ENCODE measurements at places on chromosomes 4 and X. TPM values are rescaled to one million over a fixed set of nuclear protein-coding genes. Genes with fewer than 3 reads are reported as not detected.

The AMER1 gene
- 2.4 TPM for total RNA-seq

The TMPRSS11B gene
- total RNA-seq: not detected

The CYSLTR1 gene
- 2.1 TPM for total RNA-seq

The SYNPO2 gene
- not detected for total RNA-seq

The MSX1 gene
- not detected for total RNA-seq

The GPR173 gene
- total RNA-seq: not detected

The RGN gene
- not detected for total RNA-seq

The ANOS1 gene
- not detected for total RNA-seq

The PWWP3B gene
- total RNA-seq: not detected

The NWD2 gene
- total RNA-seq: not detected

- H3K4me1 ChIP-seq: peaks cover 40% of the 10 kb centered on the region
Measured at GRCh38 chr4:25842229-25842845, 20.5 kb downstream of the SEL1L3 start.

- peaks cover 4% of the 10 kb centered on the region for H3K27me3 ChIP-seq
- no peak overlapping the region for H3K4me3 ChIP-seq
- H3K36me3 ChIP-seq: no peaks in the 10 kb centered on the region
- no peak overlapping the region for H3K27ac ChIP-seq
Measured at GRCh38 chrX:36861601-36862000, 146.6 kb upstream of the FAM47C start.

GRCh38 chr4:26992657-26993361 is 132.2 kb downstream of the STIM2 start:
- peaks cover 11% of the 10 kb centered on the region for H3K36me3 ChIP-seq
- peak; percentile 47 for DNase-seq
- H3K27ac ChIP-seq: no peak overlapping the region
- H3K4me1 ChIP-seq: peaks cover 26% of the 10 kb centered on the region
- H3K27me3 ChIP-seq: no peaks in the 10 kb centered on the region
- no peak overlapping the region for H3K4me3 ChIP-seq

- peak; percentile 42 for DNase-seq
- no peaks in the 10 kb centered on the region for H3K27me3 ChIP-seq
Measured at GRCh38 chr4:77072195-77072753, 3.5 kb downstream of the CCNI start.

GRCh38 chr4:182346675-182347375 is 103.6 kb downstream of the TENM3 start:
- no peaks in the 10 kb centered on the region for H3K4me1 ChIP-seq
- DNase-seq: no peak
- H3K27me3 ChIP-seq: peaks cover 23% of the 10 kb centered on the region
- no peak overlapping the region for H3K4me3 ChIP-seq

- H3K27me3 ChIP-seq: no peaks in the 10 kb centered on the region
- H3K36me3 ChIP-seq: no peaks in the 10 kb centered on the region
- no peak overlapping the region for H3K27ac ChIP-seq
- DNase-seq: no peak
- no peaks in the 10 kb centered on the region for H3K4me1 ChIP-seq
- no peak overlapping the region for H3K4me3 ChIP-seq
Measured at GRCh38 chrX:119071381-119071780, 1.4 kb upstream of the CT47C1 start.

DNA sequence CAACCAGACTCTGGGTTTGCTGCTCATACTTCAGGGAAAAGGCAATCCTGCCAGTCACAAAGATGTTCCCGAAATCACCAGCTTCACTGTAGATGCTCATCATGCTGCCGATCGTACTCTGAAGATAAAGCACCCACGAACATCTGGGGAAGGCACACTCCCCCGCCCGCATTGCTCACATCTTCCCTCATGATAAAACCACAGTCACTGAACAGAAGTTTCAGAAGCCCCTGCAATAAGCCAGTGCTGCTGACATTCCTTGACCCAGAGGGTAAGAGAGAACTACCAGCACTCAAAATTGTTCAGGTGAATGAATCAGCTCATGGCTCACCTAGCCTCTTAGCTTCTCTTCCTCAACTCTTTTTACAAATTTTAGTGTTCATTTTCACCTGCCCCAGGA is 43.1 kb downstream of the SRPX2 start:
- DNase-seq: peak; percentile 10
- no peak overlapping the region for H3K4me3 ChIP-seq
- no peak overlapping the region for H3K27ac ChIP-seq
- peaks cover 16% of the 10 kb centered on the region for H3K4me1 ChIP-seq

- H3K27ac ChIP-seq: no peak overlapping the region
- H3K4me3 ChIP-seq: no peak overlapping the region
- H3K4me1 ChIP-seq: peaks cover 28% of the 10 kb centered on the region
- no peaks in the 10 kb centered on the region for H3K27me3 ChIP-seq
- no peaks in the 10 kb centered on the region for H3K36me3 ChIP-seq
- DNase-seq: peak; percentile 8
Measured at GRCh38 chrX:66200050-66200664, 36.1 kb downstream of the HEPH start.

DNA sequence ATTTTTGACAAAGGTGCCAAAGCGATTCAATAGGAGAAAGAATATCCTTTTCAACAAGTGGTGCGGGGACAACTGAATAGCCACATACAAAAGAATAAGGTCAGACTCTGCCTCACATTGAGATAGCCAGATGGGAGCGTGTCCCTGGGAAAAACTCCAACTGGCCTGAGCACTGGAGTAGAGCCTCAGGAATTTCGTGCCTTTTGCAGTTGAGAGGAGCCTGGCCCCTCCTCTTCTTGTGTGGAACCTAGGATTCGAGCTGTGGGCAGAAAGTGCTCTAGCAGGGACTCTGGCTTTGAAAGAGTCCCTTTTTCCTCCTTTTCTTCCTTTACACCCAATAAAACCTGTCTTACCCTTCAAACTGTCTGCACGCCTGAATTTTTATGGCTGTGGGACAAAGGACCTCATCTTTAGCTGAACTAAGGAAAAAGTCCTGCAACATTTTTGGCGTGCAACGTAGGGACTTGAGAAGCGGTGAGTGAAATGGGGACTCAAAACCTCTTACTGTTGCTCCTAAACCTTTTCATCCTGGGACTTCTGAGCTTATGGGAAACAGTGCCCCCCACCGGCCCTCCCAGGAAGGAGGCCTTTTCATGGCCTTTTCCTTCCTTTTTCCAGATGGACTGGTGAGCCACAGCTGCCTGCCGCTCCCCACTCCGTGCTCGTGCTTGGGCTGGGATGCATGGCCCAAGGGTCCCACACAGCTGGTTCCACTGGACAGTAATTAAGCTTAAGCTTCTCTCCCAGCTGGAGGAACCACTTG is 68.6 kb downstream of the BMP15 start:
- H3K4me3 ChIP-seq: no peak overlapping the region
- H3K36me3 ChIP-seq: no peaks in the 10 kb centered on the region
- no peak overlapping the region for H3K27ac ChIP-seq
- H3K4me1 ChIP-seq: no peaks in the 10 kb centered on the region

- no peaks in the 10 kb centered on the region for H3K4me1 ChIP-seq
- no peaks in the 10 kb centered on the region for H3K27me3 ChIP-seq
- no peak for DNase-seq
- no peaks in the 10 kb centered on the region for H3K36me3 ChIP-seq
Measured at GRCh38 chrX:39137363-39137954, 336.2 kb downstream of the MID1IP1 start.

- H3K27ac ChIP-seq: no peak overlapping the region
- no peaks in the 10 kb centered on the region for H3K36me3 ChIP-seq
- peak; percentile 17 for DNase-seq
- H3K4me3 ChIP-seq: no peak overlapping the region
Measured at GRCh38 chr4:17762726-17763125, 18.7 kb downstream of the FAM184B start.

DNA sequence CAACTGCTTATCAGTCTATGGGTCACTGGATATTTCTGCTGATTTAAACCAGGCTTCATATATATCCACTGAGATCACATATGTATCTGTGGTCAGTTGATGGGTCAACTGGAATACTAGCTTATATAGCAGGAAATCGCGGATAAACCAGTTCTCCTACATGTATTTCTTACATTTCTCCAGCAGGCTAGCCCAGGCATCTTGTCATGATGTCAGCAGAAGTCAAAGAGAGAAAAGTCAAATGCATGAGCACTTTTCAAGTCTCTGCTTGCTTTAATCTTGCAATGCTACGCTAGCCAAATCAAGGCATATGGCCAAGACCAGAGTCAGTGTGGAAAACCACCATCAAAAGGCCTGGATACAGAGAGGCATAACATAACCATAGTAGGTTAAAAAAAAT is 1008.8 kb upstream of the DIAPH2 start:
- no peak for DNase-seq
- H3K27me3 ChIP-seq: no peaks in the 10 kb centered on the region
- no peak overlapping the region for H3K27ac ChIP-seq
- no peak overlapping the region for H3K4me3 ChIP-seq
- H3K4me1 ChIP-seq: no peaks in the 10 kb centered on the region

DNA sequence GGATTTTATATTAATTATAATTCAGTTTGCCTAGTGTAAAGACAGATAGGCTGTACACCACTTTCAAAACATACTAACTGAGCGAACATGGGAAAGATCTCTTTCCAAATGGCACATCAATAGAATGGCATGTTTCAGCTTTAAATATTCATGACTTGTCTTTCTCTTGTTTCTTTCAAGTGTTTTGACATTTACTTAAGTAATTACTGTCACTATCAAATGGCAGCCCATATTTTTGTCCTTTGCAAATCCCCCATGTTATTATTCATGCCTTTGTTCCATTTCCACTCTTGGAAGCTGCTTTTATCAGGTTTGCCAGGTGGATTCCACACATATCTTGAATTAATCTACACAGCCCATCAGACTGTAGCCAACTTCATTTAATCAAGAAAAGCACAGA is 89.2 kb upstream of the GLRA2 start:
- DNase-seq: no peak
- H3K27ac ChIP-seq: no peak overlapping the region
- no peaks in the 10 kb centered on the region for H3K4me1 ChIP-seq
- no peaks in the 10 kb centered on the region for H3K27me3 ChIP-seq

DNA sequence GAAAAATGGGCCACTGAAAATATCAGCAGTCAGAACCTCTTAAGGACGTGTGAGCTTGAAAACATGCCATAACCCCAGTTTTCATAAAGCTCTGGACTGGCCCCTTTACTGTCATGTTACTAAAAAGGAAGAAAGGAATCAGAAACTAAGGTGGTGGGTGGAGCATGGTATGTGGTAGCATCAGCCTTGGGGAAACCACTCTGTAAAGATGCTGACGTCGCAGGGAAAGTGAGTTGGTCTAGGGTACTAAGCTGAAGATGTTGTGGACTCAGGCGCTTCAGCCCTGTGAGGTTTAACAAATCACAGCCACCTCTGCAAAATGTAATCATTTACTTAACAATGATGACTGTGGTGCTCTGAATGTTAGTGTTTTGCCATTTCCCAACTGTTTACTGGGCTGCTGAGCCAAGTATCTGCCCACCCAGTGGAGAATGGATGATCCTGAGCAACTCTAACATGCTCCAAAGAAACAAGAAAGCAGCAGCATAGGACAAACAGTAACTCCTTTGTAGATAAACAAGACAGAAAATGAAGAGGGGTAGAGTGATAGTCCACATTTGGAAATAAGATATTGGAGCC is 33.4 kb downstream of the C4orf54 start:
- DNase-seq: peak; percentile 18
- H3K27ac ChIP-seq: no peak overlapping the region
- no peak overlapping the region for H3K4me3 ChIP-seq
- H3K27me3 ChIP-seq: peaks cover 4% of the 10 kb centered on the region

DNA sequence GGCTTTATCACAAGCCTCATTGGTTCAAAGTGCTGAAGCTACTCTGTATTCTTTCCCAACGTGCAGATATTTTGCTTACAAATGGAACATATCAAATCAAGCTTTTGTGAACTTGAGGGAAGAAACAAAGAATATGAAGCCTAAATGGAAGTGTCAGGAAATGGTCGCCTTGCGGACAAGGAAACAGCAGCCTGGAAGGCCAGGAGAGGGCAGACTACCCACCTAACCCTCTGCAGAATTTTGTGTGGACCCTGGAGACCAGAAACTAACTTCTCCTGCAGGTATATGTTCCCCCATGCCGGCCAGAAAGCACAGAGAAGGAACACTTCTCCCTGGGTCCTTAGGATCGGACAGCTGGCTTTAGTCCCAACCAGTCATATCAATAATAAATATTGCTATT is 1425.8 kb downstream of the PCDH7 start:
- no peaks in the 10 kb centered on the region for H3K27me3 ChIP-seq
- no peak for DNase-seq
- no peaks in the 10 kb centered on the region for H3K36me3 ChIP-seq
- no peaks in the 10 kb centered on the region for H3K4me1 ChIP-seq
- no peak overlapping the region for H3K4me3 ChIP-seq

- DNase-seq: peak; percentile 52
- no peak overlapping the region for H3K4me3 ChIP-seq
- H3K27me3 ChIP-seq: no peaks in the 10 kb centered on the region
- peaks cover 47% of the 10 kb centered on the region for H3K36me3 ChIP-seq
- H3K4me1 ChIP-seq: peaks cover 14% of the 10 kb centered on the region
Measured at GRCh38 chr4:1910643-1911042, 39.5 kb downstream of the NSD2 start.

DNA sequence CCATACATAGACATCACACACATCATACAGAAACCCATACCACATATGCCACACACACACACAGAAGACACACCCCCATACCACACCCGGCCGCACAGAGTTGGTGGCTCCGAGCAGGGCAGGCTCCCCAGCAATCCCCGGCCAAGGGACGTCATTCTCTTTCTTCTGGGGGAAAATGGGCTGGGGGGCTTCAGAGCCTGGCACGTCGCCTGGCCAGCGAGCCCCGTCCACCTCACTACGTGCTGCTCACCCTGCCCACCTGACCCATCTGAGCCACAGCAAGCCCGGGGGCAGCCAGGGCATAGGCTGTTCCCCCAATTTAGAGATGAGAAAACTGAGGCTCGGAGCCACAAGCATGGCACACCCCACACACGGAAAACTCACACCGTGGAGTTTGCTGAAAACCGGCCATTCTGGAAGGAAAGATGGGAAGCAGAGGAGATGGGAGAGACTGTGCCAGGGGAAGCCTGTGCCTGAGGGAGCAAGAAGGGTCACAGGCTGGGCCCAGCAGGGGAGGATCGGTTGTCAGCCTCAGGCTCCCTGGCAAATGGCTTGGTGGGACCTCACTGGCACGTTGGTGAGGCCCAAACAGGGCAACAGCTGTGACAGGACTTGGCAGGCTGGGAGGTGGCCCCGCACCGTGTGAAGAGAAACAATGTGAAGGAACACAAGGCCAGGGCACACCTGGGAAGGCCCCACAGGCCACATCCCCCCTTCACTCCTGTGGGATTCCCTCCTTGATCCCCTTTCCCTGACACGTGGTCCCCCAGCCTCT is 73.2 kb downstream of the JAKMIP1 start:
- DNase-seq: no peak
- H3K27ac ChIP-seq: no peak overlapping the region
- H3K4me1 ChIP-seq: no peaks in the 10 kb centered on the region
- peaks cover 3% of the 10 kb centered on the region for H3K27me3 ChIP-seq
